ENCODE measurements at places on chromosomes 11 and 22.

GRCh38 chr22:30876915-30877553 lies 91.5 kb downstream of the MORC2 start:
- no peak for DNase-seq

DNA sequence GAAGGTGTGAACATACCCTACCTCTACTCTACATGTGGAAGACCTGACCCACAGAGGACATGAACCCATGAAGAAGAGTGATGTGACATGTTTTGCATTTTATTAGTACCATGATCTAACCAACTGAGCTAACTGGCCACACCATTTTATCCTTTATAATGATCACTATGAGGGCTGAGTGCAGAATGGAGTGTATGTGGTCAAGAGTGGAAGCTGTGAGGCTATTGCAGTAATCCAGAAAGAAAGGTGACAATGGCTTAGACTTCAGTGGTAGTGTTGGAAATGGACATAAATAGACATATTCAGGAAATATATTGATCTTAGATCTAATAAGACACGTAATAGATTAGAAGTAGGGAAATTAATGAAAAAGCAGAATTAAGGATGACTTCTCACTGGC lies 3.8 kb downstream of the SRSF8 start:
- DNase-seq: no peak

DNA sequence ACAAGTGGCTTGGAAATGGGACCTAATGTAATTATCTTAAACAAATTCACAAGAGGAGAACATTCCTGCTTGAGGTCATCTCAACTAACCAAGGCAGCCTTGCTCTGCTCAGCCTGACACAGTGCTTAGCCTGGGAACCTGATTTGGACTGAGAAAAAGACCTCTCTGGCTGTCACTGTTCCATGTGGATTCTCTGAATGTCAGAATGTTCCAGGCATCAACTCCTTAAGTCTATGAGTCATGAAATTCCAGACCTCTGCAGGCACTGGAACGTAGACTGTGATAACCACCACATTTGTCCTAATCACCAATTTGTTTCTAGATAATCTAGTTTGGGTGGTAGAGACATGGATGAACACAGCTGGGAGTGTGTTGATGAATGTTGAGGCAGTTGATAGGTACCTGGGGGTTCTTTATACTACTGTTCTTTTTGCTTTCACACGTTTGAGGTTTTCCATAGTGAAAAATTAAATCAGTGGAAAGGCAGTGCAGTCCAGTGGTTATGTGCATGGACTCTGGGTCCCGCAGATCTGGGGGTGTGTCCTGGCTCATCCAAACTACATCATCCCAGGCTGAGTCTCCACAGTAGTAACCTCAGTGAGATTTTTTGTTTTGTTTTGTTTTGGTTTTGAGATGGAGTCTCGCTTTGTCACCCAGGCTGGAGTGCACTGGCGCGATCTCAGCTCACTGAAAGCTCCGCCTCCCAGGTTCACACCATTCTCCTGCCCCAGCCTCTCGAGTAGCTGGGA lies 269.6 kb downstream of the MN1 start:
- no peak for DNase-seq

- DNase-seq: peak; percentile 86
These were observed 10.4 kb upstream of the C1QTNF6 start for GRCh38 chr22:37198258-37199102.

GRCh38 chr11:23859087-23859486 lies 637.8 kb upstream of the LUZP2 start:
- DNase-seq: no peak

GRCh38 chr11:2521733-2522630 lies 77.2 kb downstream of the KCNQ1 start:
- DNase-seq: no peak

DNA sequence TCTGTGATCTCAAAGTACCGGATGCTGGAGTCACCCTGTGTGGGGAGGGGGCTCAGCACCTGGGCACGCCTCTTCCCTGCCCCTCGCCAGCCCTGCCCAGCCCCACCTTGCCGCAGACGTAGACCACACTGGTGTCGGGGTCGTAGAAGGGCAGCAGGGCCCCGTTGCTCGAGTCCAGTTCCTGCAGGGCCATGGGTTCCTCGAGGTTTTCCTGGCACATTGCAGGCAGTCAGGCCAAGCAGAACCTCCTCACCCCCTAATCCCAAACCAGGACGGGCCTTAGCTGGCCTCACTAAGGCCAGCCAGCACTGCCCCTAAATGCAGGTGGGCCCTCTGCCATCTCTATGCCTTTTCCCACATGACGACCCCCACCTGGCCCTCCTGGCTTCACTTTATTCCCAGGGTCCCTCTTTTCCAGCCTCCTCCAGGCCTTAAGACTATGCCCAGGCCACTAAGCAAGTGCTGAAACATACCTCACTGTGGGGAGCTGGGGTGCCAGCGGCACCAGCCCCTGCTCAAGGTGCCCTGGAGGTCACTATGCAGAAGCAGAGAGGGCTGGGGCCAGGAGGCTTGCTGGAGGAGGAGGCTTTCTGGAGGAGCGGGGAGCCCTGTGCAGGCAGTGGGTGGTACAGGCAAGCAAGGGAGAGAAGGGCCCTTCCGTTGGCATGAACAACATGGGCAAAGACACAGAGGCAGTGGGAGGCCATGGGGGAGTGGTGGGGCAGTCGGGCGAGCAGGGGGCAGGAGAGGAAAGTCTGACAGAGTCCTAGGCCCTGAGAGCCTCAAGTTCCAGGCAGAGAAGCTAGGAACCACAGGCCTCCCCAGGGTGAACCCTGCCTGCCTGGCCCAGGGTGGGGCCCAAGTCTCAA lies 2.8 kb downstream of the CORO1B start:
- DNase-seq: no peak

DNA sequence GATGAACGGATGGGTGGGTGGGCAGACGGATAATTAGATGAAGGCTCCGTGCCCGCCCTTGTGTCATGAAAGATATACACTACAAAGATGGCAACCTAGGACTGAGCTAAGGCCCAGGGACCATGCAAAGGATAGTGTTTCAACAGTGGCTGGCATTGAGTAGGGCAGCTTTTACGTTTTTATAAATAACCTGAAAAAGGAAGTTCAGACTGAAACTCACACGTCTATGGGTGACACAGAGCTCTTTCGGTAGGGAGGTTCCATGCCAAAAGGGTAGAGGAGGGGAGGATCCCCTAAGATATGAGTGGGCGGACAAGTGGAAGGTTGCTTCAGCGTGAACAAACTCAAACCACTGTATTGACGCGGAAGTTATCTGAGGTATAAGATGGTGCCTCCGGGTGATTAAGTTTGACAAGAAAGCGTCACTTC lies 90.5 kb downstream of the UBASH3B start:
- DNase-seq: peak; percentile 54

DNA sequence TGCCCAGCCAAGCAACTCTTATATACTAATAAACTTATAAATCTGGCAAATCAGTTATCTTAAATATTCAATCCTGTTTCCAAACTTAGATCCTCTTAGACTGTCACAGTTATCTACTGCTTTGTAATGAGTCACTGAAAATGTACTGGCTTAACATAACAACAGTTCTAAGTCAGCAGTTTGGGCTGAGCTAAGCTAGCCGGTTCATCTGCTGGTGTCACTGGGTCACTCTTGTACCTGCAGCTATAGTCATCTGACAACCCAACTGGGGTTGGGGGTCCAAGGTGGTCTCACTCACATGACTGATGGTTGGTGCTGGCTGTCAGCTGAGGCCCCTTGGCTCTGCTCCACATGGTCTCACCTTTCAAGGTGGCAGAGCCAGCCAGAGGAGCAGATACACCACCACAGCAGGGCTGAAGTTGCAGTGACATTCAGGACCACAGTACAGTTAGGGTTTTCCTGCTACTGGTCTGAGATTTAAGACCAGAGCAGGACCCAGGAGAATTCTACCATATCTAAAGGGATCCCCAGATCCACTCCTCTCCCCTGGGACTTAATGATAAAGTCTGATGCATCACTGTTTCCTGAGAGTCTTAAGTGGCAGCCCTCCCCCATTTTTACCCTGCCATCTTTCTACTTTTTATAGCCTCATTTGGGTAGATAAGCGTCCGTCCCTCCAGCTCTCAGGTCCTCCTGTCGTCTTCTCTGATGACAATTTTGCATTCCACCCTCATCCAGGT lies 7.9 kb upstream of the MACROD1 start:
- DNase-seq: no peak

DNA sequence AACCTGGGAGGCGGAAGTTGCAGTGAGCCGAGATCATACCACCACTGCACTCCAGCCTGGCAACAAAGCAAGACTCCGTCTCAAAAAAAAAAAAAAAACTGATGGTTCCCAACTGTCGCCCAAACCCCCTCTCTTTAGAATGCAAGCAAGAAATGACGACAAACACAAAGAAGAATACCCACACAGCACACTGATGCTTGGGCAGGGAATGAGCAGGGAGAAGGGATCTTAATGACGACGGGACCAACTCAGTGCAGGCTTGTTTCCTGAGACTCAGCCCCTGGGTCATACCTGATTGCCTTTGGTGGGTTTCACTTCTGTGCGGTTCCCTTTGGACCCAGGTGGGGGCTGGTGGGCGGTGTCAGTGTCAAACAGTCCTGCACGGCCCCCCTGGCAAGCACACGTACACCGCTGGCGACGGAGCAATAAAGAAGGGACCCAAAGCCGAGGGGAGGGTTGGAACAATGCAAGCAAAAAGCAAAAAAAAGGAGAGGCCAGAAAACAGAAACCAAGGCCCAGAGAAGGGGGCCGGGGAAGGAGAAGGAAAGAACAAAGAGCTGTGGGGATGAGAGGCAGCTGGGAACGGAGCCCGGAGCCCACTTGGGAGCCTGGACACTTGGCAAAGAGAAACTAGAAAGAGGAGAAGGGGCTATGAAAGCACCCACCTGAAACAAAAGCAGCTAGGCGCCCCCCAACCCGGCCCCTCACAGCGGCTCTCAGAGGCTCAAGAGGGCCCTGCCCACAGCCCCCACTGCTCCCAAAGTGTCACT lies 99.6 kb downstream of the CELSR1 start:
- no peak for DNase-seq

DNA sequence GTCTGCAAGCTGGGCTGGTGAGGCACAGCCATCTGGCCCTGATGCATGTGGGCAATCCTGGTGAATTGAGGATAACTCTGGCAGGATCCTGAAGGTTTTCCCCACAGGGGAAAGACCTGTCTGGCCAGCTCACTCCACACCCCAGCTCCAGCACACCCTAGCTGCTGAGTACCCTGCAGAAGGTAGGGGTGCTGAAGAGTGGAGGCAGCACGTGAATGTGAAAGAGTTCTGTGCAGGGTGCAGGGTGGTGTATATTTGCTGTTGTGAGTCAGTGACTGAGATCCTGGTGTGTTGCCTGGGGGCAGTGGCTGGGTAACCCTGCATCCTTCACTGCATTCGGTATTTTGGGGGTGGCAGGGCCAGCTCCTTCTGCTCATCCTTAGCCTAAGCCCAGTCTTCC lies 22.4 kb downstream of the DGAT2 start:
- DNase-seq: no peak

- DNase-seq: no peak
These were observed 6.4 kb downstream of the DERL3 start for GRCh38 chr22:23832226-23833016.

DNA sequence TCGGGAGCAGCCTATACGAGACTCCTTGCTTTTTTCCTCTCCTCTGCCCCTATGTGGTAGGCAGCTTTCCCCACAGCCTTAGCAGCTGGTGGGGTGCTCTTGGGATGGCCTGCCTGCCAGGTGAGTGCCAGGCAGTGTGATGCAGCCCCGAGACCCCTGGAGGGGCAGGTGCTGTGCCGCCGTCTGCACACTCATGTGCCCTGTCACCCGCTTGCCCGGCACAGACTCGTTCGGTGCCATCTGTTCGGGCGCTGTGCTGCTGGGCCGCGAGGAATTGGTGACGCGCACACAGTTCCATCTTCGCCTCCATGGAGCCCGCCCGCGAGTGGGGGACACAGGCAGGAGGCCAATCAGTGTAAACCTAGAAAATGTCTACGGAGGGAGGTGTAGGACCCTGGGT lies 15.1 kb downstream of the TRMU start:
- no peak for DNase-seq

GRCh38 chr11:68120273-68121066 lies 718 bp downstream of the CHKA start:
- DNase-seq: no peak

GRCh38 chr11:6610591-6610990 lies 1.4 kb downstream of the TAF10 start:
- DNase-seq: no peak

- no peak for DNase-seq
These were observed 769 bp downstream of the MAFF start for GRCh38 chr22:38202437-38203089.

GRCh38 chr22:34493486-34493885 lies 572.5 kb upstream of the ISX start:
- DNase-seq: no peak

All from stimulated activated CD4-positive, alpha-beta T cell treated with anti-CD3 and anti-CD28 coated beads, TNF-alpha, amount 100 ng/mL, for 4 hours (primary cell).